ENCODE measurements at places on chromosomes 3 and 15.

- no peak for DNase-seq
Measured at GRCh38 chr3:127112796-127113570, 79.9 kb upstream of the PRR23E start.

GRCh38 chr3:189914799-189915198, 205.9 kb downstream of the P3H2 start:
- no peak for DNase-seq

- no peak for DNase-seq
Measured at GRCh38 chr3:188284455-188285212, 130.7 kb downstream of the LPP start.

GRCh38 chr3:41159588-41160189, 39.6 kb upstream of the CTNNB1 start:
- DNase-seq = no peak

GRCh38 chr15:51416129-51416528, 74.7 kb downstream of the GLDN start:
- no peak for DNase-seq

DNA sequence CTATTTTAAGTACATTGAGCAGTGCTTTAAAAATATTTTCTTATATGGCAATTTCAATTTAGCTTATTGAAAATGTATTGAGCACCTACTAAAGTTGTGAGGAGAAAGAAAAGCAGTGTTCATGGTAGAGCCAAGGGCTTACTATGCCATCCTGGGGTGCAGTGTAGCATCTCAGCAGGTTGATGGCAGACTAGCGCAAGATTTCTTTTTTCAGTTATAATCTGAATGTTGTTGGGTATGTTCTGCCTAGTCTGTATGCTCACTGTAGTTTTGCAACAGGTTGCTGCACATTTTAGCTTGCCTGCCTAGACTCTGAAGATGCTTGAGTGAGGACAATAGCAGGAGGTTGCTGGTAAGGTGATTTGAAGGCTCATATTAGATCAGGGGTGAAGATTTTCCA, 103.1 kb upstream of the UNC13C start:
- DNase-seq = no peak

GRCh38 chr3:182908471-182908870, 71.9 kb downstream of the DCUN1D1 start:
- DNase-seq = no peak

DNA sequence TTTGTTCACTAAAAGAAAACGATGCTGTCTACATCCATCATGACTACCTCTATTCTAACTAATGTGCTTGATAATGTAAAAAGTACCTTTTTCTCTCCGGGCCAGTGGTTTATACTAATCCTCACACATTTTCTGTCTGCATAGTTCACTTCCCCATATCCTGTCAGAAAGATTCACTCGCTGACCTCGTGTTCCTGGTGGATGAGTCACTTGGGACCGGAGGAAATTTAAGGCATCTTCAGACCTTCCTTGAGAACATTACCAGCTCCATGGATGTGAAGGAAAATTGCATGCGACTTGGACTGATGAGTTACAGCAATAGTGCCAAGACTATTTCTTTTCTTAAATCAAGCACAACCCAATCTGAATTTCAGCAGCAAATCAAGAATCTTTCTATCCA, 33.8 kb downstream of the COL6A5 start:
- DNase-seq = no peak

GRCh38 chr3:152364237-152364636, 95.5 kb downstream of the MBNL1 start:
- DNase-seq = no peak

Measured in GM12892 (cell line).